ENCODE measurements at places on chromosomes 5 and 9.

GRCh38 chr5:69029292-69029691 is 64.5 kb upstream of the SLC30A5 start:
- no peak for DNase-seq

- no peak for DNase-seq
Observed at GRCh38 chr5:167794121-167794520, 497.3 kb upstream of the WWC1 start.

- DNase-seq: no peak
Observed at GRCh38 chr5:152456815-152457443, 51.9 kb upstream of the NMUR2 start.

- DNase-seq: no peak
Observed at GRCh38 chr5:68292316-68292715, 76.8 kb downstream of the PIK3R1 start.

DNA sequence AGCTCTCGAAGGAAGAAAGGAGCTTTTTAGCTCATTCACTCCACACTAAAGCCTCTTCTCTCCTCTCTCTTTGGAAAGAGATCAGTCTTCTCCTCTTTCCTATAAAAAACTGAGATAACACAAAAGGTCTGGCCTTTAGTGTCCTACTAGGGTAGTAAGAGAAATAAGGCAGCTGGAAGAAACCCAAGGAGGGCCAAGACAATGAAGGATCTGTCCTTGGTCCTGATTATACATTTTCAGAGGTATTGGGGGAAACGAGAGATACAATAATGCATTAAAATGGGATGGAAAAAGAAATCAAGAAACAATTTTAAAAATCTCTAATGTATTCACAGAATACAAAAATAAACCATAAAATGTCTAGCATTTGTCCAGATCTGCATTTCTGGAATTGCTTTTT is 184.0 kb downstream of the SLF1 start:
- DNase-seq: no peak

GRCh38 chr5:2111569-2112105 is 228.9 kb upstream of the IRX4 start:
- no peak for DNase-seq

DNA sequence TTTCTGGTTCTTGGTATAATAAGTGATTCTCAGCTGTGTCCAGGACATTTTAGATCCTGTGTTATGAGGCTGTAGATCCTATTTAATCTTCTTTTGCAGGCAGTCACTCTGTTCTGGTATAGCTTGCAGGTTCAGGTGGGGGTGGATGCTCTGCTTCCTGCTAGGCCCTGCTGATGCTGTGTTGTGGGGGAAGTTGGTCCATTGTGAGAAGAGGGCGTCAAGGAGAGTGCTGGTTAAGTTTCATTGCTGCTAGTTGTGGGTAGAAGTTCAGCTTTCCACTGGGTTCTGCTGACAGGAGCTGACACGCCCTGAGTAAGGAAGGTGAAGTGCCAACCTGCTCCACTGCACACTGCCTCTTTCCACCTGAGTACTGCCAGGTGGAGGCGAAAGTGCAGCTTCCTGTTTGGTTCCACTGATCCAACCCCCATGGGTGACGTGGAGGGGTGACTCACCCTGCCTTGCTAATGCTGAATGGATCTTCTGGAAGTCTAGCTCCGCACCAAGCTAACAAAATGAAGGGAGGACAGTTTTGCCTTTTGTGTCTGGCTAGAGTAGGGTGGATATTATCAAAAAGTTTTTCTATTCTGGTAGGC is 16.3 kb downstream of the NMRK1 start:
- peak; percentile 53 for DNase-seq

GRCh38 chr5:61461926-61462325 is 129.9 kb downstream of the ZSWIM6 start:
- DNase-seq: no peak

GRCh38 chr5:156479849-156480248 is 152.9 kb downstream of the SGCD start:
- peak; percentile 10 for DNase-seq

DNA sequence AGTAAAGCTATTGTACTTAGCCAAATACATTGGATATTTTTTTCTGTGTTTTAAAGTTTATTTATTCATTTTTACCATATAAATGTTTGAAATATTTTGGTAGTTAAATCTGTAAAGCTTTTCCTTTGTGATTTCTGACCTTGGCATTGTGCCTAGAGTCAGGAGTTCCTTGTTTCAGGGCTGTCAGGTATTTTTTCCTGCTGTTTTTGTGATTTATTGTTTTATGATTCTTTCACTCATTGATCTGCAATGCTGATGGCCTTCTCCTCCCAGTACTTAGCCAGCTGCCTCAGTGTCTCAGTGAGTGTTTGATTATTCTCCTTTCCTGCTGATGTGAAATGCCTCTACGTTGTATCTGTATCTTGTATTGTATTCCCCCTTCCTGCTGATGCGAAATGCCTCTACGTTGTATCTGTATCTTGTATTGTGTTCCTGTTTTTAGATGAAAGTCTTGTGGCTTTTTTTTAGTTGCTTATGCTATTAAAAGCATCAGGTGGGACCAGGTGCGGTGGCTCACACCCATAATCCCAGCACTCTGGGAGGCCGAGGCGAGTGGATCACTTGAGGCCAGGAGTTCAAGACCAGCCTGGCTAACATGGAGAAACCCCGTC is 61.0 kb downstream of the EHMT1 start:
- no peak for DNase-seq

DNA sequence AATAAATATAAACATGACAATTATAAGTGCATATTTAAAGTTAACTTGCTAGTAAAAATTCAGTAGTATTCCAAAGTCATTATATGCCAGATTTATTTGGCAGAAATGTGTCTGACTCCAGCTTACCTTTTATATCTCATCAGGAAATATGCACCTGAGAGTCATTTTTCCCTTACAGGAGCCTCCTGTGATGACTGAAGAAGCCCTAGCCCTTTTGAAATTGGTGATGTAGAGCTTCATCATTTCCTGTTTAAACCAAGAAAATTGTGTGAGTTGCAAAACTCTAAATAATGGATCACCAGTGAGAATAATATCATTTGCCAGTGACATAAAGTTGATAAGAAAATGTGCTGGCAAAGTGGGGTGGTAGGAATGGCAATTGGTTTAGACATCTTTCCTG is 42.1 kb upstream of the CTNND2 start:
- no peak for DNase-seq

GRCh38 chr5:170746075-170746960 is 37.2 kb upstream of the GABRP start:
- no peak for DNase-seq

GRCh38 chr5:29672678-29673077 is 1520.8 kb upstream of the CDH6 start:
- DNase-seq: no peak

DNA sequence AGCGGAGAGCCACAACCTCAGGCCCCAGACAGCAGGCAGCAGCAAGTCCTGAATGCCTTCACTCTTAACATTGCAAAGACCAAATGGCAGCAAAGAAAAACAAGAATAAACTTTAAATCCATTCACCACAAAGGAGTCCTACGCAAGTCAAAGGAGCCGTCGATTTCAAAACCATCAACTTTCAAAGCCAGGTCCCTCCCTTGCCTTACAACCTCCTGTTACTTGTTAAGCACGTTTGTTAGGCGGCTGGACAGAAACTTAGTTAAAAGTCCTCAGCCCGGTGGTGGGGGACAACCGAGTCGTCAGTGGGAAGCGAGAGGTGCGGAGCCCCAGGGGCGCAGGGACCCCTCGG is 938 bp downstream of the LPAR1 start:
- DNase-seq: no peak

GRCh38 chr5:68953875-68954617 is 139.8 kb upstream of the SLC30A5 start:
- no peak for DNase-seq

- no peak for DNase-seq
Observed at GRCh38 chr5:16588434-16589214, 28.2 kb downstream of the RETREG1 start.

GRCh38 chr5:103657301-103657700 is 94.7 kb upstream of the NUDT12 start:
- no peak for DNase-seq

DNA sequence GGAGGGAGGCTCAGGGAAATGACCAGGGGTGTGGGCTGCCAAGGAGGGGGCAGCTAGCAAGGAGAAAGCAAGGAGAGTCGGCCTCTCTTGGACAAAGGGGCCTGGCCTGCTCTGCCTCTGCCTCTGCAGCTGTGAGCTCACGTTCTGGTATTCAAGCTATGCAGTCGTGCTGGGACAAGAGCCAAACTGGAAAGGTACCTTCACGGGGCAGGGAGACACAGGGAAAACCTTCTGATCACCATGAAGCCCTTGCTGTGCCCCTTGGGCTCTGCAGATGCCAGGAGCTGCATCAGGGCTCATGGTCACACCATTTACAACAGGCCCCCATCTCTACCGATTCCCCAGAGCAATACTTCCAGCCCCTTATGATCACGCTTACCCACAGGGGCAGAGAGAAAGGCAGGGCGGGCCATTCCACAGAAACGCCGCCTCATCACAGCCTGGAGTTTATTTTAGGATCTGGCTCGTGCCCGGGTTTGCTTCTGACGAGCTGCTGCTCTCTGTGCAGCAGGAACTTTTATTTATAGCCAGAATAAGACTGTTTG is 63.2 kb downstream of the PRRT1B start:
- DNase-seq: no peak

- DNase-seq: no peak
Observed at GRCh38 chr9:72188232-72188631, 39.0 kb downstream of the GDA start.

DNA sequence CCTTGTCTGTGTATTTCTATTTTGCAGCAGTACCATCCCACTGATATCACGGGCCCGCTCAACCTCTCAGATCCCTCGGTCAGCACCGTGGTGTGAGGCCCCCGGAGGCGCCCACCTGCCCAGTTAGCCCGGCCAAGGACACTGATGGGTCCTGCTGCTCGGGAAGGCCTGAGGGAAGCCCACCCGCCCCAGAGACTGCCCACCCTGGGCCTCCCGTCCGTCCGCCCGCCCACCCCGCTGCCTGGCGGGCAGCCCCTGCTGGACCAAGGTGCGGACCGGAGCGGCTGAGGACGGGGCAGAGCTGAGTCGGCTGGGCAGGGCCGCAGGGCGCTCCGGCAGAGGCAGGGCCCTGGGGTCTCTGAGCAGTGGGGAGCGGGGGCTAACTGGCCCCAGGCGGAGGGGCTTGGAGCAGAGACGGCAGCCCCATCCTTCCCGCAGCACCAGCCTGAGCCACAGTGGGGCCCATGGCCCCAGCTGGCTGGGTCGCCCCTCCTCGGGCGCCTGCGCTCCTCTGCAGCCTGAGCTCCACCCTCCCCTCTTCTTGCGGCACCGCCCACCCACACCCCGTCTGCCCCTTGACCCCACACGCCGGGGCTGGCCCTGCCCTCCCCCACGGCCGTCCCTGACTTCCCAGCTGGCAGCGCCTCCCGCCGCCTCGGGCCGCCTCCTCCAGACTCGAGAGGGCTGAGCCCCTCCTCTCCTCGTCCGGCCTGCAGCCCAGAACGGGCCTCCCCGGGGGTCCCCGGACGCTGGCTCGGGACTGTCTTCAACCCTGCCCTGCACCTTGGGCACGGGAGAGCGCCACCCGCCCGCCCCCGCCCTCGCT is 1.9 kb downstream of the LRRC26 start:
- no peak for DNase-seq

GRCh38 chr9:78386773-78387172 is 89.8 kb downstream of the PSAT1 start:
- DNase-seq: no peak

DNA sequence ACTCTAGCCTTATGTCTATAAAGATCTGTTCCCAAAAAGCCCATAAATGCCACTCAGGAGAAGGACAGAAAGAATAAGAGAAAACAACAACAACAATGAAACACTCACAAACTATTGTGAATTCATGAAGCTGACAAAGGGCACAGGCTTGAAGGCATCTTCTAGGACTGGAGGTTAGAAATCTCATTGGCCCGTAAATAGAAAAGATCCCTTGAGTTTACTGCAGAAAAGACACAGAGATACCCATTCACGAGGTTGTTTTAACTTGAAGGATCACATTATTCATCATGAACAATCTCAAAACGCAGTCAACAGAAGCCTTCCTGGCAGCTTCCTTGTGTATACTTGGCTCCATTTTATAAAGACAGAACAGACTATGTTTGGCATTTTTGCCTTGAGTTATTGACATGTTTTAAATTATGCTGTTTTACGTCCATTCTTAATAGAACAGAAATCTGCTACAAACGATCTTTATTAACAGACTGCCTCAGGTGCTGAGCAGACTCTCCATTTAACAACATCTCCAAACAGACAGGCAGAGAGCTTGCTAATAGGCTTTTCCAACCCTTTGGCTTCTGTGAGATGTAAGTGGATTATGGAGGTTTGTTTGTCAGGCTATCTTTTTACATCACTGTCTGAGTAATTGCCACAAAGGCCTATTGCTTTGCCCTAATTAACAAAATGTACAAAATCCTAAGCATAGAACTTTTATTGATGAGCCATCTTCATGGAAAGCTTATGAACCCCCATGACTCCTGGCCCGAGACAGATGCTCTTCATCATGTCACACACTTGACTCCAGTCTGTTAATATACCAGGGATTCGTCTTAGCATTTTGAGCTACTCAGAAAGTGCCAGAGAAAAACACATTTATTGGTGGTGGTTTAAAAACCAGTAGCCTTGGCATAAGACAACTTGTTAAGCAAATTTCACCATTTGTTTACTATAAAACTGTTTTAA is 735.3 kb upstream of the ZNF608 start:
- no peak for DNase-seq

GRCh38 chr5:96439477-96440184 is 6.6 kb upstream of the PCSK1 start:
- no peak for DNase-seq

DNA sequence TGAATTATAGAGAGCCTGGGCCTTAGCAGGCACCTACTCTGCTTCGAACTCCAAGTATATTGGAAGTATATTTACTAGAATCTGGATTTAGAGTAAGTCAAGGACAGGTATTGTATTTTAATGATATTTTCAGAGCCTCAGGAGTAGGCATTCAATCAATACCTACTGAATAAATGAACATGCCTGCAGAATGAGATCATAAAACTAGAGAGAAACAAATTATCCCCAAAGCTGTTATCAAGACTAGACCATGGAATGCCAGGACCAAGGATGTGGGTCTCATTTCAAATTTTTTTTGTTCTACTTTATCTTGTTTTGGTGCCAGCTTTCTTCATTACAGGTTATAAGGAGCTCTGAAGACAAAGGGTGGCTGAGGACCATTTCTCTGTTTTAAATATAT is 66.0 kb downstream of the GDNF start:
- no peak for DNase-seq

- no peak for DNase-seq
Observed at GRCh38 chr5:116880150-116880549, 305.5 kb upstream of the SEMA6A start.

- DNase-seq: peak; percentile 58
Observed at GRCh38 chr9:95508968-95509850, 7.6 kb downstream of the PTCH1 start.

DNA sequence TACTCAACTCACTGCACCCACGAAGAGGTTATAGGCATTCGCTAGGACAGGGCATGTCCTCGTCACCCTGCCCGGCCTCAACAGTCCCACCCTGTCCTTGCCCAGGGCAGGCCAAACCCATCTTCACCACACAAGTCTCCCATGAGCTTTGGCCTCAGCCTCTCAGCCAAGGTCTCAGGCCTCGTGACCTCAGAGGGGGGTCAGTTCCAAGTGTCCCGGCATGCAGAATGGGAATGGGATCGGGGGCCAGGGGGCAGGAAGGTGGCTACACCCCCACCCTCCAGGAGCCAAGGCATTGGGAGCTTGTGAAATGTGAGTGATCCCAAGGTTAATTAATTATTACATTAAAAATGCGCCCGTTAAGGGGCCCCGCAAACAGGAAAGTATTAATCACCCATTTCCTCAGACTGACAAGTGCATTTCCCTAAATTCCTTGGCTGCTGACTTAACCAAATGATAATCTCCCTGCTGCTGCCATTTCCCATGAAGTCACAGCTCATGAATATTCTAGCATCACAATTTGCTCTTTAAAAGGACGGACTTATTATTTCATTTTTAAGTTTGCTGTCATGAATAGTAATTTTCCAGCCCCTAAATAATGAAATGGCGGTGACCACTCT is 8.0 kb upstream of the UBAC1 start:
- DNase-seq: no peak

All from activated T-cell treated with anti-CD3 and anti-CD28 coated beads for 48 hours (primary cell).